Airway epithelial cell (primary cell): ENCODE measurements at places on chromosomes 16 and 17. TPM values are rescaled to one million over a fixed set of nuclear protein-coding genes. Genes with fewer than 3 reads are reported as not detected.

TBC1D3G gene
- not detected in 2 replicates for total RNA-seq

WDR45B gene
- total RNA-seq = 67.0 and 75.7 TPM in 2 replicates

ZNF205 gene
- total RNA-seq = 18.0 and 20.3 TPM in 2 replicates

TMEM106A gene
- total RNA-seq = 0.70 and 0.85 TPM in 2 replicates

SMARCE1 gene
- total RNA-seq = 81.3 and 87.2 TPM in 2 replicates

SPN gene
- total RNA-seq = not detected in 2 replicates

CCL16 gene
- total RNA-seq = not detected in 2 replicates

ZNF500 gene
- 7.1 and 7.7 TPM in 2 replicates for total RNA-seq

TMEM235 gene
- total RNA-seq = not detected in 2 replicates

ZMYND15 gene
- 0.28 TPM in 1 of 2 replicates, not detected in the other for total RNA-seq

CCL23 gene
- total RNA-seq = not detected in 2 replicates

CCDC200 gene
- not detected in 2 replicates for total RNA-seq

CD300C gene
- total RNA-seq = not detected in 2 replicates

MRPL27 gene
- total RNA-seq = 90.5 and 97.3 TPM in 2 replicates

CDRT15 gene
- not detected in 2 replicates for total RNA-seq

DRC7 gene
- total RNA-seq = not detected in 2 replicates

TAOK2 gene
- 37.1 and 37.2 TPM in 2 replicates for total RNA-seq

CNGB1 gene
- 0.65 and 1.2 TPM in 2 replicates for total RNA-seq

CA5A gene
- not detected in 2 replicates for total RNA-seq
